ENCODE measurements at places on chromosomes 3 and 15.

DNA sequence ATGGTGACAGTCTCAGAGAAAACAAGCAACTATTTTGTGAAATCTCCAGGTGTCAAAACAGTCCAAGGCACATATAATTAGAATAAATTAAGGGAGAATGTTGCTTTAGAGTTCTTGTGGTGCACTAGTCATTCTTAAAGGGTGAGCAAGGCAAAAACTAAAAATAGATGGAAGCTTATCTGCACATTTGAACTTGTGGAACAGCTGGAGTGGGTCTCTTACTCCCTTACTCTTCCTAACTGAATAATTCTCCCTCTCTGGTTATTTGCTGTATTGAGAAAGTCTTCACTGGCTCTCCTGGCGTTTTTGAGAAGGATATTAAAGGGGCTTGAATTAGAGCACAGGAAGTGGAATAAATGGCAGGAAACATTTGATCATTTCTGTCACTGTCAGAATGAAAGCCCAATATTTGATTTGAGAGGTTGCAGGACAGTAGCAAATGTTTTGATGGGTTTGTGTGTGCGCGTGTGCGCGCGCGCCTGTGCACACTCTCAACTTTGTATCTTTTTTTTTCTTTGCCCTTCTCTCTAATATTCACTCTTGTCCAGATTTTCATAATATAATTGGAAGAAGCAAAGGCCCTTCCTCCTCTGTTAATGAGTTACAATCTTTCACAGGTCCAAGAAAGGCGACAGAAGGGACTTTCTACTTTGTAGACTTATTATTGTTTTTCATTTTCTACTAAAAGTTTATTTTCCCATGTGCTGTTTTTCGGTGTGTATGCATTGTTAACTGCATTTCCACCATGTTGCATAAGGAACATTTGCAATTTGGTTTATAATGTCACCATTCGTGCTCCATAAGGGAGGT is 40.9 kb downstream of the AKAP13 start:
- DNase-seq: no peak

- no peak for DNase-seq
Measured at GRCh38 chr3:107661447-107662123, 138.8 kb downstream of the BBX start.

- no peak for DNase-seq
Measured at GRCh38 chr3:24605511-24606028, 110.9 kb upstream of the THRB start.

- DNase-seq: no peak
Measured at GRCh38 chr3:172415323-172415722, 32.9 kb downstream of the GHSR start.

GRCh38 chr3:22244761-22245521 is 493.9 kb upstream of the ZNF385D start:
- no peak for DNase-seq

GRCh38 chr15:65824031-65824743 is 32.1 kb upstream of the DENND4A start:
- DNase-seq: peak; percentile 67

DNA sequence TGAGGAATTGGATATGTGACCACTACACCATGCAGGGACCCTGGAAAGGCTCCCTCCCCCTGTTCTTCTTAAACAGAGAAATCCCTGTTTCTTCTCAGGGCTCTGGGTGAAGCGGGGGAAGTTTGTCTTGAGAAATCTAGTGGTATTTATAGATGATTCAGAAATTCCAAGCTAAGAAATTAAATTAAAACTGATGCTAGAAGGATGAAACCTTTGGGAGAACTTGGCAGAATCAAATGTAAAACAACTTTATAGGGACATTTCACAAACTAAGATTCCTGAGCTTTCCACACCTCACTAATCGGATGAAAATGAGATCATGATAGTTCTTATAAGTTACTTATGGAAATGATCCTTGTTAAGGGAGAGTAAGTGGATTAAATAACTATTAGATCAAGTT is 54.2 kb downstream of the FBXL2 start:
- DNase-seq: no peak

GRCh38 chr15:48510976-48511375 is 134.5 kb downstream of the FBN1 start:
- no peak for DNase-seq

DNA sequence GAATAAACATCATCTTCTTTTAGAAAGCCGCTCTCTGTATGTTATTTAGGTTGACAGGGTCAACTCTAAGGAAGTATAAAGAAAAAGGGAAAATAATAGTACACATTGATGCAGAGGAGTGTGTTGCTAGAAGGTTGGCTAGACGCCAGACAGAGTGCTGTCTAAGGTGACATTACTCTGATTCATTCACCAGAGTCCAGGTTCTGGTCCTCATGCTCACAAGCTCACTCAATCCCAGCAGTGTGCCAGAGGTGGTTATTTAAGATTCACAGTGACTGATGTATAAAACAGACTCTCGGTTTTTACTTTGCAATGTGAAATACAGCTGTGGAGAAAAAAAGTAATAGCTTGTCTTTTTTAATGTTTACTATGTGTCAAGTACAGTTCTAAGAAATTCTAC is 1.7 kb downstream of the CFAP44 start:
- DNase-seq: no peak

GRCh38 chr3:154129625-154130024 is 8.4 kb downstream of the ARHGEF26 start:
- no peak for DNase-seq

DNA sequence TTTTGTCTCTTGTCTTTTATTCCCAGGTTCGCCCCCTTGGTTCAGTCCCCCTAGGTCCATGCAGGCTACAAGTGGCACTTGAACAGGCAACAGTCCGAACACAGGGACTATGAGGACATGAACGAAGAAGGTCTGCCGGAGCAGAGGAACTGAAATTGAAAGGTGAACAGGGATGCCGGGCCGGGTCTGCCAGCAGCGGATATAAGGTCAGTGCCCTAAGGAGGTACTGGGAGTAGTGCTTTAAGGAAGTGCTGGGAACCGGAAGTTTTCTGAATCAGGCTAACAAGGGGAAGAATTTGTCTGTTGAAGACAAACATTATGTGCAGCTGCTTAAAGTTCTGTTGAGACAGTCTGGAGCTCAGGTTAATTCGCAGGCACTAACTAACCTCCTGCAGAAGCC is 46.8 kb downstream of the LSM3 start:
- DNase-seq: peak; percentile 49

GRCh38 chr3:126557761-126558160 is 971 bp downstream of the C3orf22 start:
- DNase-seq: no peak

GRCh38 chr15:75203017-75203907 is 1.6 kb downstream of the C15orf39 start:
- DNase-seq: peak; percentile 42

DNA sequence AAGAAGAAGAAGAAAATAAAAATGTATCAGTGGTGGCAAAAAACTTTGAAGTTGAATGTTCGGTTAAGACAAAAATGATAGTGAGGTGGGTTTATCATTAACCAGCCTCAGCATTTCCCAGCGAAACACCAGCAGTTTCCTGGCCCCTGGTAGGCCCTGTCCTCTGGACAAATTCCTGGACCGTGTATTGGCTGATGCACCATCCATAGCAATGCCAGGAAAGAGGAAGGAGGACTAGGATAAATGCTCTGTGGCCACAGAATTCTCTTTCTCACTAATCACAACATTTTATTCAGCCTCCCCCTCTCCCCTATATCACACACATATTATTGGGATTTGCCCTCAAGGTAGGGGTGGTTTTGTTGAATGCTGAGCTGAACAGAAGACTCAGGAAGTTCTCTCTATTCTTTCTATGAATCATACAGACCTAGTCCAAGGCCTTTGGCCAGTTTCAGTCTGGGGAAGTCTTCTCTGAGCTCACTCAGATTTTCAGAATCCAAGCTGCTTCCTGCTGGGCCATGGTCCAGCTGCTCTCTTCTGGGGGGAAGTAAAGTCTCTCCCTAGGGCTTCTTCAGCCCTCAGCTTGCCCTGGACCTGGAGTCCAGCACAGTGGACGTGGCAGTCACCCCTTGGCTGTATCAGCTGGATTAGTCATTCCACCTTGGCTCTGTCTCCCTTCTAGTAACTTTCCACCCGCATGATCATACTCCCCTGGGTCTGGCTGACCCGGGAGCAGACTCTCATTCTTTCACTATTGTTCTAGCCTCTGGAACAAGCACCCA is 27.6 kb downstream of the SLC28A1 start:
- DNase-seq: peak; percentile 60

DNA sequence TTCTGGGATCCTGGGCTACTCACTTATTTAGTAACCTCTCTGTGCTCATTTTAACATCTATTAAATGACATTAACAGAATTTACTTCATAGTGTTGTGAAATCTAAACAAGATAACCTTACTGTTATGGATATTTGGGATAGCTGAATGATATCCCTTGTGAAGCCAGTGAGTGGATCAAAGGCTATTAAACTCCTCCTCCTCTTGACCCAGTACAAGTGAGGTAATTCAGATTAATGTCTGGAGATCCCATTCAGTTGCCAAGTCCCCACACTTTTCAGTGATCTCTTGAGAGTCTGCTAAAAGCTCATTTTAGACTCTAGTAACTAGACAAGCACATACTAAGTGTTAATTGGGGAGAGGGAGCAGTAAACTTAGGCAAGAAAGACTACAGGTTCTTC is 2.5 kb upstream of the ANKRD28 start:
- DNase-seq: no peak

DNA sequence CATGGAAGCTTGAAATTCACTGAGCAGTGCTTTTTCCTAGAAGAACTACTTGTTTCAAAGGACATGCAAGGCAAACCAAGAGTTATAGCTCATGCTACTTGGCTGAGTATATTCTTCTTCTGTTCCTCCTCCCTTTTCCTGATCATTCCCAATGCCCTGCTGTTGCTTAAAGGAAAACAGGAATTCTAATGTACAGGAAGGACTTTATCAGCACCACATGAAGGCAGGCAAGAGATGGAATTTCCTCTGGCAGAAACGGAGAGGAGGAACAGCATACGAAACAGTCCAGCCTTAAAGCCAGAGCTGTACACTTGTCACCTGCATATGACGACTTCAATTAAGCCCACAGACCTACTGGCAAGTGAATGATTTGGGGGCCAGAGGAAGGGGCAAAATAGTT is 15.7 kb downstream of the MEIS2 start:
- no peak for DNase-seq

DNA sequence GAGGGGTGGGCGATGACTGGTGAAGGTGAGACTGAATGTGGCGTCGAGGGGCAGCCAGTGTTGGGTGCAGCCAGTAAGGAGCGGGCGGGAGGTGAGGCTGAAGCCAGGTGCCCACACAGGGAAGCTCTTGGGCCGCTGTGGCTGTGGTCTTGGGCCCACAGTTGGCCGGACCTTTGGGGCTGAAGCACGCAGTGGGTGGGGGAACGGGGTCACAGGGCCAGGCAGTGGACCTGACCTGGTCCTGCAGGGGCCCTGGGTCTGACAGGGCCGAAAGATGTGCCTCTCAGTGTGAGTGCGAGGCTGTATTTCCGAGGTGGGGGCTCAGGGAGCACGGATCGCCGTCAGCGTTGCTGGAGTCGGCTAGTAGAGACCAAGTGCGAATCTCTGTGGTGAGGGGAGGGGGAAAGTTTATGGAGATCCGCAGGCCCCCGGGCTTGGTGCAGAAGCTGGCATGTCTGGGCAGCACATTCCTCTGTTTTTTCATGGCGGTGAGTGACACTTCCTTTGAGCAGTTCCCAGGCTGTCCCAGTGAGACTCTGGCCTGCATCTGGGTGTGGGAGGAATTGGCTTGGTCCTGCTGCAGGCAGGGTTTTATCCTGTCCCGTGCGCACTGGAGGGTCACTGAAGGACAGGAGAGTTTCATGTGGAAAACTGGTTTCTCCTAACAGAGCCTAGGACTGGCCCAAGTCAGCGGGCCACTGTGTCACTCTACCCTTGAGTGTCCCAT is 100.8 kb downstream of the TMEM266 start:
- no peak for DNase-seq
